ENCODE measurements at places on chromosomes 12 and 14.
A peak's percentile ranks its signal among the peaks of the same experiment; 100 is the strongest.

DNA sequence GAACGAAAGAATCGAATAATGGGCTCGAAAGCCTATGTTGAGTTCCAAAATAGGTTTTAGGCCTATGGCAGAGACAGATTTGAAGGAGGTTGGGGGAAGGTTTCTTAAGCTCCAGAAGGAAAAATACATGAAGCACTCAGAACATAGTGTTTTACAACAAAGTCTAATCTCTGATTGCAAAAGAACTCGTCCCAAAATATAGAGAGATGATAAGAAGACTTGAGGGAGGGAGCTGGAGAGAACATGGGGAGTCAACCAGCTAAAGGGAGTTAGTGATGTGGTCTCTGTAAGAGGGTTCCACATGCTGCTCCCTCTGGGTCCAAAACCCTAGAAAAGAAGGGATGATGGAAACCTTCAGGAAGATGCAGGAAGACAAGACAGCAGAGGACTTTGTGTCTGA, 54.8 kb upstream of the DAAM1 start:
- DNase-seq = no peak

DNA sequence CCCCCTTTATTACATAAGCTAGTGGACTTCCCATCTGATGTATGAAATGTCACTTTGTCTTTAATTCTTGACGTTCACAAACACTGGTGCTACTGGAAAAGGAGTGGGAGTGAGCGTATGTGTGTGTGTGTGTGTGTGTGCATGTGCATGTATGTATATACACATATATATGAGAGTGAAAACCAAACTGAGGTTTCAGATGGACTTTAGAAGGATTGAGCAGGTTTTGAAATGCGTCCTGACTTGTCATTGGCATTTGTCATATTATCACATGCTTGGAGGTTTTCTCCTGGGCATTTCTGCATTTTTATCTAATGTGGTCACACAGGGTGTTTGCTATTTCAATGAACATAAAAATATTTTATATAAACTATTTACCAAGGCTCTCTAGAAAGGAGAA, 1085.9 kb downstream of the BCL11B start:
- DNase-seq = no peak

GRCh38 chr12:62113366-62114011, 146.7 kb upstream of the USP15 start:
- no peak for DNase-seq

DNA sequence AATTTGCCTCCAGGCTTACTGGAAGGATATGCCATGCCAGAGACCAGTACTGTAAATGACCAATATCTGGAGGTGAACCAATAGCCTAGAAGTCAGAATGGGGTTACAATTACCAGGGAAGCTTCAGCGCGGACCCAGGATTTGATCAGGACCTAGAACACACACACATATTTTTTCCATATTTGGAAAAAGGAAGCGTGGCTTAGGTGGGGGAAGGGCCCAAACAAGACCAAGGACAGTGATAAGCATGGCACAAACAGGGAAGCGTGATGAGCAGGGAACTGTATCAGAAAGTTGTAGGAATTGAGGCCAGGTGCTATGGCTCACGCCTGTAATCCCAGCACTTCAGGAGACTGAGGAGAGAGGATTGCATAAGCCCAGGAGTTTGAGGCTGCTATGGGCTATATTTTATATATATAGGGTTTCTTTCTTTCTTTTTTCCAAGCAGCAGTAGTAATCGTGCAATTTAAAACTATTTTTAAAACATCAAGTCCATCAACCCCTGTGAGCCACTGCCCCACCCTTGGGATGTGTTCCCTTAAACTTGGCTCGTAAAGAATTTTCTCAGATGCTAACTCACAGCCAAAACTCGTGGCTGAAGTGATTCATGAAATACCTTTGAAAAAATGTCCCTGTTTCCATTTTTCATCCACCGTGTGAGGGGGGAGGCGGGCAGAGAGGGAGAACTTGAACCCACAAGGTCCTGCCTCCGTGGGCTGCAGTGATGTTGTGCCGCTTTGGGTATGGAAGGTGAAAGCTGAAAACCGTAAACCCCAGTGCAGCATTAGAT, 16.7 kb downstream of the HRK start:
- DNase-seq = peak; percentile 93

GRCh38 chr12:13924286-13924685, 57.1 kb downstream of the GRIN2B start:
- no peak for DNase-seq

DNA sequence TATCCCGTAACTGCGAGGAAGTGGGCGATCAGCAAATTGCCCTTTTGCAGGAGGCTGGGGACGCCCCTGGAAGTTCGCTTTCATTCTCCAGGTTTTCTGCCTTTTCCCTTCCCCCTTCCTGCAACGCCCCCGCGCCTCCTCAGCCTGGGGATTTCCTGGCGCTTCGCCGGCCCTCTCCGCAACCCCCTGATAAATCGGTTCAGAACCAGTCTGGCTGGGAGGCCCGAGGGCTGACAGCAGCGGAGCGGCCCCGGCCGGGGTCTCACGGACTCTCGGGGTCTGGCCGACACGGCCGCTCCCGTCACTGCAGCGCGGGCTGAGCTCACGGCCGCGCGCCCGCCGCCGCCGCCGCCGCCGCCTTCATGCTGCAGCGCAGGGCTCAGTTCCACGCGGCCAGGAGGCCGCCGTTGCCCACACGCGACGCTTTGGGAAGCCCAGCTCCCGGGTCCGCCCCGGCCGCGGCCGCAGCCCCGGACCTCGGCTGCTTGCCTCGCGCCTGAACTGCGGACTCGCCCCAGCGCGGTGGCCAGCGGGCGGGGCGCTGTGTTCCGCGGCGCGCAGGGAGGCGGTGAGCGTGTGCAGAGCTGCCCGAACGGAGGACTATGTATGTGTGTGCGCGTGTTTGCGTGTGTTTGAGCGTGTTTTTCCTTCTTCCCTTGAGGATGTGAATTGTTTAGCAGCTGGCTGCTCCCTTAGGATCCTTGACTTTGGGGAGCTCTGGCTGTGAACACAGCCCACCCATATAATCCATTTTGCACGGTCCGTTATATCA, at the start of gene LRFN5:
LRFN5 (plus strand) TSS at position 345 of the 772 bp plus-strand sequence.
- DNase-seq = peak; percentile 53

DNA sequence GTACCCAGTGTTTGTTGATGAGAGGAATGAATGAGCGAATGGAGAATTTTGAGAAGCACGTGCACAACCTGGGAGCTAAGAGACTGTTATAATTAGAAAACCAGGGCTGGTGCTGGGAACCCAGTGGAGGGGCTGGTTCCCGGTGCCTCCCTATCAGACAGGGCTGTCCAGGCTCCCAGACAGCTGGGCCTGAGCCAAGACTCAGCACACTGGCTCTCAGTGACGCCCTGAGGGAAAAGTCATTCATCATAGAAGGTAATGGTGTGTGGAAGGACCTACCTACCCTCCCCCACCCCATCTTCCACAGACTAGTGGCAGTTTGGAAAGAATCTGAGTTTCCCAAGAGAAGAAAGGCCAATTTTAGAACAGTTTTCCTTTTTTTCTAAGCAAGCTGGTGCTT, 34.7 kb downstream of the KCNA5 start:
- peak; percentile 69 for DNase-seq

GRCh38 chr12:118034429-118035189, 18.1 kb downstream of the RFC5 start:
- peak; percentile 60 for DNase-seq

DNA sequence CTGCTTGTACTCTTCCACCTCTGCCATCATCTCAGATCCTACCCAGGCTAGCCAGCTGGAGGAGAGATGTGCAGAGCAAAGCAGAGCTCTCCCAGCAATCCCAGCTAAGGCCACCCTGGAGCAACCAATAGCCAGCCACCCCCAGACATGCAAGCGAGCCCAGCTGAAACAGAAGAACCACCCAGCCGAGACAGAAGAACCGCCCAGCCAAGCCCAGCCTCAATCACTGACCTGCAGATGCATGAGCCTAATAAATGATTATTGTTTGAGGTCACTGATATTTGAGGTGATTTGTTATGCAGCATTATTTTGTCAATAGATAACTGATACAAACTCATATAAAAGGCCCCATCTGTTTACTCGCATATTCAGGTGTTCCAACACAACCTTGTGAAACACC, 106.3 kb downstream of the SCARB1 start:
- no peak for DNase-seq

DNA sequence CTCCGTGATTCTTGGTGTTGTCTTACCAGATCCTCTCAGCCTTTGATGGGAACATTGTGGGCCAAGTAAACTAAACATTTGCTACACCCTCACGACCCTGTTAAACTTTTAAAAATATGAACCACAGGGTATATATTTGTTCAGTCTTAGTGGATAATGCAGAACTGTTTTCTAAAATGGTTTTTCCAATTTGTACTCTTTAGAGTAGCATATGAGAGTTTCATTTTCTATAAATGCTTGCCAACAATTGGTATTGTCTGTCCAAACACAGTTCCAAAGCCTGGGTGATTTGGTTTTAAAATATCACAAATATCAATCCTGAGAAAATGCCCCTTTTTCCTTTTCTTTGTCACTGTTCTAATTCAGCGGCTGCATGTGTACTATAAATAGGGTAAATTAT, 6.7 kb upstream of the IL22 start:
- DNase-seq = no peak

Data from fibroblast of skin of right biceps (primary cell).